ENCODE measurements at places on chromosomes 1 and 21.

- DNase-seq: no peak
Observed at GRCh38 chr1:63665824-63666223, 72.6 kb downstream of the PGM1 start.

DNA sequence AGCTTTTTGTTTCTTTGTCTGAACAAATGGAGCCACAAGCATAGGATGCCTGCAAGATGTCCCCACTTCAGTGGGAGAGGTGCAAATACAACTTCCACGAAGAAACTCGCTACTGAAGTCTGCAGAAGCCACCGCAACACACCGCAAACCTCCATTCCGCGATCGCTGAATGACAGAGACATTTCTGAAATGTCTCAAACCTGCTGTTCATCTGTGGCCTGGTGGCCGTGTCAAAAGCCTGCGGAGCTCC lies 1.0 kb downstream of the TP53BP2 start:
- DNase-seq: peak; percentile 30

DNA sequence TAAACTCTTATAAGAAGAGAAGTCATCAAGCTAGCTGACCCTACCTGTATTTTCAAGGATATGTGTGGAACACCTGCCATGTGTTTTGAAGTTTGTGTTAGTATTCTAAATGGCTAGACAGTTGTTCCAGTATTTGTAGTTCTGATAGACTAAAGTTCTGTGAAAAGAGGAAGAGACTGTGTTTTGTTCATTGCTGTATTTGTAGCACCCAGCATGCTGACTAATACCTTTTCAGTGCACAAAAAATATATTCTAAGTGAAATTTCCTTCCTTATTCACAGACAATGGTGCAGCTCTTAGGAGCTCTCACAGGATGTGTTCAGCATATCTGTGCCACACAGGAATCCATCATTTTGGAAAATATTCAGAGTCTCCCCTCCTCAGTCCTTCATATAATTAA lies 8.2 kb upstream of the METTL18 start:
- no peak for DNase-seq

GRCh38 chr1:18883636-18884418 lies 18.5 kb downstream of the ALDH4A1 start:
- peak; percentile 86 for DNase-seq

- no peak for DNase-seq
Observed at GRCh38 chr21:31624961-31625491, 34.5 kb upstream of the SOD1 start.

DNA sequence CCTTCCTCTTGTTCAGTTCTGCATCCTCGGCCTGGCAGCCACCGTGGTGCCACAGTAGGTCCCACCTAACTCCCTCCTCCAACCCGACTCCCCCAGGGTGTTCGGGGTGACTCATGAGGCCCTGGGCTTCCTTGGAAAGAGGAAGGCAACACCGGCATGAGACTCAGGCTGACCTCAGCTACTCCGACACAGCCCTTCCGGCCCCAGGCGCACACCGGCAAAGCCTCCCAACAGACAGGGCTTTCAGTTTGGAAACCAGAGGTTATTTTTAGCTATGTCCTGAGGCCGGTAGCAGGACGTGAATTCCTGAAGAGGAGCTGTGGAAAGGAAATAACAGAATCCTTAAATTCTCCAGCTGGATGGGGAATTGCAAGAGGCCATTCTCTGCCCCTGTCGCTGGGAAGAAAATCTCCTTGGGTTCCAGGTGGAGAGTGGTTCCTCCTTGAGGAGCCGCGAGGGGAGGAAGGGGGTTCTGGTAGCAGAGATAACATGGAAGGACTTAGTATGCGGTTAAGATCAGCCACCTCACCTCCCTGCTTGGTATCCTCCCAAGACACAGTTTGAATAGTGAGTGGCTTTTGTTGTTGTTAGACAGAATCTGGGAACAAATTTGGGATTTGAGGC lies 24.4 kb downstream of the PLXNA2 start:
- DNase-seq: no peak

All from SK-N-SH (cell line).